ENCODE measurements at places on chromosomes 6 and 20.

GRCh38 chr6:12369781-12370262 is 79.7 kb downstream of the EDN1 start:
- DNase-seq, result no peak

DNA sequence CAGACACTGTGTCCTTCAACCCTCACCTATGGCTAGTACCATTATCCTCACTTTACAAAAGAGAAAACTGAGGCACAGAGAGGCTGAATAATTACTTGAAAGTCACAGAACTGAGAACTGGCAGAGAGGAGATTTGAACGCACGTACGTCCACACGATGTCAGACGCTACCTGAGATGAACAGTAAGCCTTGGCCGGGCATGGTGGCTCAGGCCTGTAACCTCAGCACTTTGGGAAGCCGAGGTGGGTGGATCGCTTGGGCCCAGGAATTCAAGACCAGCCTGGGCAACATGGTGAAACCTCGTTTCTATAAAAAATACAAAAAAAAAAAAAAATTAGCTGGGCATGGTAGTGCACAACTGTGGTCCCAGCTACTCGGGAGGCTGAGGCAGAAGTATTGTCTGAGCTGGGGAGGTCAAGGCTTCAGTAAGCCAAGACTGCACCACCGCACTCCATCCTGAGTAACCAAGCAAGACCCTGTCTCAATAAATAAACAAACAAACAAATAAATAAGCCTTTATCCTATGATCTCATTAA is 20.5 kb downstream of the GMDS start:
- no peak for DNase-seq

GRCh38 chr6:163386329-163386908 is 28.1 kb upstream of the QKI start:
- no peak for DNase-seq

- no peak for DNase-seq
Measured at GRCh38 chr6:54493138-54493537, 184.9 kb downstream of the TINAG start.

DNA sequence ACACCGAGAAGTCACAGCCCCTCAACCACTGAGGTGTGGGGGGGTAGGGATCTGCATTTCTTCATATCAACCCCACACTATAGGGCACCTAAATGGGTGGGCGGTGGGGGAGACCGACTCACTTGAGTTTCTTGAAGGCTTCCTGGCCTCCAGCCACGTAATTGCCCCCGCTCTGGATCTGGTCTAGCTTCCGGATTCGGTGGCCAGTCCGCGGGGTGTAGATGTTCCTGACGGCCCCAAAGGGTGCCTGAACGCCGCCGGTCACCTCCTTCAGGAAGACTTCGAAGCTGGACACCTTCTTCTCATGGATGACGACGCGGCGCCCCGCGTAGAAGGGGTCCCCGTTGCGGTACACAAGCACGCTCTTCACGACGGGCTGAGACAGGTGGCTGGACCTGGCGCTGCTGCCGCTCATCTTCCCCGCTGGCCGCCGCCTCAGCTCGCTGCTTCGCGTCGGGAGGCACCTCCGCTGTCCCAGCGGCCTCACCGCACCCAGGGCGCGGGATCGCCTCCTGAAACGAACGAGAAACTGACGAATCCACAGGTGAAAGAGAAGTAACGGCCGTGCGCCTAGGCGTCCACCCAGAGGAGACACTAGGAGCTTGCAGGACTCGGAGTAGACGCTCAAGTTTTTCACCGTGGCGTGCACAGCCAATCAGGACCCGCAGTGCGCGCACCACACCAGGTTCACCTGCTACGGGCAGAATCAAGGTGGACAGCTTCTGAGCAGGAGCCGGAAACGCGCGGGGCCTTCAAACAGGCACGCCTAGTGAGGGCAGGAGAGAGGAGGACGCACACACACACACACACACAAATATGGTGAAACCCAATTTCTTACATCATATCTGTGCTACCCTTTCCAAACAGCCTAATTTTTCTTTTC is at the start of gene DCDC2:
TSS of gene DCDC2 (minus strand) at position 724 of the 883 bp plus-strand sequence. CDS start at position 415, 309 bp downstream.
- peak; percentile 17 for DNase-seq

DNA sequence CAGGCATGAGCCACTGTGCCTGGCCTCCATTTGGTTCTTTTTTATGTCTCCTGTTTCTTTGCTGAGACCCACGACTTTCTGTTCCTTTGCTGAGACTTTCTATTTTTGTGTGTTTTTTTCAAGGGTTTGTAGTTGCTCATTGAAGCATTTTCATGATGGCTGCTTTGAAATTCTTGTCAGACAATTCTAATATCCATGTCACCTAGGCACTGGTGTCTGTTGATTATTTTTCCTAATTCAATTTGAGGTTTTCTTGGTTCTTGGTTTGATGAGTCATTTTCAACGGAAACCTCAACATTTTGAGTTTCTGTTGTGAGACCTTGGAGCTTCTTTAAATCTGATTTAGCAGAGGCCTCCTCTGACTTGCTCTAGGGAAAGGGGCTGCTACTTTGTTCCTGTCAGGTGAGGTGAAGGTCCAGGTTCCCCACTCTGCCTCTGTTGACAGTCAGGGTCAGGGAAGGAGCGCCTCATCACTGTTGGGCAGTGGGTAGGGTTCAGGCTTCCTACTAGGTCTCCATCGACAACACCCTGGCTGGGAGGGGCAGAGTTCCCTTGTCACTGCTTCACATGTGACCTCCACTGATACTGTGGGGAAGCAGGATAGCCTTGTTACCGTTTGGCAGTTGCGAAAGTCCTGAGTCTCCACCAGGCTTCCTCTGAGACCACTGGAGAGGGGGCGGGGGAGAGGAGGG is 67.2 kb upstream of the RNF24 start:
- peak; percentile 92 for DNase-seq

GRCh38 chr6:87494761-87495422 is 22.1 kb downstream of the SLC35A1 start:
- no peak for DNase-seq

GRCh38 chr20:58497076-58497641 is 18.0 kb downstream of the APCDD1L start:
- DNase-seq, result no peak

DNA sequence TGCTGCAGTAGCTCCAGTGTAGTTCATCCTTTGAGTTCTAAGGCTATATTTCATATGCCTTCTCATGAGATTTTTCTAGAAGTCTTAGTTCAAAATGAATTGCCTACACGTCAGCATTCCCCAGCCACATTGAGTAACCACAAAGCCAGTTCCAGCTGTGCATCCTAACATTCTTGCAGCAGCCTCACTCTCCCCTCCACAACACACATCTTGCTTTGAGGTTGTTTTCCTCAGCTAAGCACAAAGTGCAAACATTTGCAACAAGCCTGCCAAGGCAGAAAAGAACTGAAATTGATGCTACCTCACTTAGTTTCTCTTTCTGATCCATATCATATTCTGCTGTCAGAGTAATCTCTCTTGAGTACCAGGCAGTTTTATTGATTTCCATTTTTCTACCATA is 160.7 kb upstream of the KCNQ5 start:
- DNase-seq, result no peak

GRCh38 chr20:51183451-51183850 is 160.5 kb upstream of the KCNG1 start:
- no peak for DNase-seq

- DNase-seq, result no peak
Measured at GRCh38 chr6:15551798-15552197, 111.0 kb downstream of the DTNBP1 start.

DNA sequence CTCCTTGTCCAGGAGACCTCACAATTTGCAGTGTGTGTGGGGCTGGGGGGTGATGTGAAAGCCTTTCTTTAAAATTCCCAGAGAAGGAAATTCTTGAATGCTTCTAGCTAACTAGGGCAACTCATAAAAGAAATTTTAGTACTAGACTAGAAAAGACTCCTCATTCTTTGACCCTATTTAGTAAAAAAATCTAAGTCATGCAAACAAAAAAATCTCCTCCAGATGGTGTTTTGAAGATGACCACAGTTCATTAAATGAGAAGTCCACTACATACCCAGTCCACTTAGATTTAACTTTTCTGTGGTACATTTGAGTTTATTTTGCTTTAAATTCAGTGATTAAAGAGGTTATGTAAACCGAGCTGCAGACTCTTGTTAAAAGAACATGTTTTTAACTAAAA is 67.5 kb downstream of the NDUFAF5 start:
- DNase-seq, result no peak

DNA sequence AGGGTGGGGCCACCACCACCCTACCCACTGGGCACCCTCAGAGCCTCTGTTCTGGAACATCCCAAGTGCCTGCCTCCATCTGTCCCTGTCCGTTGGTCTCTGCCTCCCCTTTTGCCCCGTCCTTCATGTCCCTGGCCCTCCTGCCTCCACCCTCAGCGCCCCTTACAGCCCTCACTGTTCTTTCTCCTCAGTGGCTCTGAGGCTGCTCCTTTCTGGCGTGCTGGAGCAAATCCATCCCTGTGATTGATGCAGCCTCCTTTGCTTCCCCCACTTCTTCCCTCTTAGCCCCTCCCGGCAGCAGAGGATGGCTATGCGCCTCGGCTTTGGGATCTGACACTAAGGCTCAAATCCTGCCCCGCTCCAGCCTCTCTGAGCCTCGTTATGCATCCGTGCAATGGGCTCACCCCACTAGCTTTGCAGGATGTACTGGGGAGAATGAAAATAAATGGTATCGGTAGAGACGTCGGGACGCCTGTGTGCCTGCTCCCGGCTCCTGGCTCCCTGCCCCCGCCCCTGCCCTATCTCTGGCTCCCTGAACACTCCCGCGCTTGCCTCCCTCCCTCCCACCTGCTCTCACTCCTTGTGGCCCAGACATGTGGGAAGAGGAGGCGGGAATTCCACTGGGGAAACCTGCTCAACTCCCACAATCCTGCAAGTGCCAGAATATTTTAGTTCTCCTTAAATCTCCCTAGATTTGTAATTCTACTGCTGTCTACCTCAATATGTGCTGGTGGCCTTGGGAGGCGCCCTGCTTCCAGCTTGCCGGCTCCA is 13.1 kb downstream of the VSTM2L start:
- no peak for DNase-seq

- DNase-seq, result no peak
Measured at GRCh38 chr6:122429323-122429722, 29.9 kb downstream of the HSF2 start.

DNA sequence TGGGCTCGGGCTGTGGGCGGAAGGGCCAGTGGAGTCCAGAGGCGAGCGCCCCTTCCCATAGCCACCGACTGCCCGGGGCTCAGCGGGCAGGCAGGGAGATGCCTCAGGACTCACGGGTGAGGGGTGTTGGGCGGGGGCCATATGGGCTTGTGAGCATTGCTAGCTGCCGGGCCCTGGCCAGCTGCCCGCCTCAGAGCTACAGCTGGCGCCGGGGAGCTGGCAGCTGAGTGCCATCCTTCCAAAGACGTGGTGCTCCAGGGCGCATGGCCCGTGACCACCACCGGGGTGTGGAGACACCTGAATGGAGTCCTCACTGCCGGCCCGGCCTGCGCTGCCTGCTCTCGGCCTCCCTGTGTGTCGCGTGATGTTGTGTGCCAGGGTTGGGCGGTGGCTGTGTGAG is 10.6 kb upstream of the RBBP8NL start:
- no peak for DNase-seq

GRCh38 chr20:15925376-15925775 is 647.9 kb downstream of the KIF16B start:
- no peak for DNase-seq

DNA sequence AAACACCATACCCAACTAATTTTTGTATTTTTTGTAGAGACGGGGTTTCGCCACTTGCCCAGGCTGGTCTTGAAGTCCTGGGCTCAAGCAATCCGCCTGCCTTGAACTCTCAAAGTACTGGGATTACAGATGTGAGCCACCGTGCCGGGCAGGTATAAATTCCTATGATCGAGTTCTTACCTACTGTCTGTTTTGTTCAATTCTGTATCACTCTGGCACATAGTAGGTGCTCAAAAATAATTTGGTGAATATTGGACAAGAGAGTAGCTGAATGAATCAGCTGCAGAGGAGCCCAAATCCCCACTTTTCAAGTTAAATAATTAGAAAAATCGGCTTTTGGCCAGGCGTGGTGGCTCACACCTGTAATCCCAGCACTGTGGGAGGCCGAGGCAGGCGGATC is 13.7 kb upstream of the ZMYND8 start:
- DNase-seq, result no peak

- no peak for DNase-seq
Measured at GRCh38 chr20:55329108-55329507, 676.2 kb downstream of the CBLN4 start.

DNA sequence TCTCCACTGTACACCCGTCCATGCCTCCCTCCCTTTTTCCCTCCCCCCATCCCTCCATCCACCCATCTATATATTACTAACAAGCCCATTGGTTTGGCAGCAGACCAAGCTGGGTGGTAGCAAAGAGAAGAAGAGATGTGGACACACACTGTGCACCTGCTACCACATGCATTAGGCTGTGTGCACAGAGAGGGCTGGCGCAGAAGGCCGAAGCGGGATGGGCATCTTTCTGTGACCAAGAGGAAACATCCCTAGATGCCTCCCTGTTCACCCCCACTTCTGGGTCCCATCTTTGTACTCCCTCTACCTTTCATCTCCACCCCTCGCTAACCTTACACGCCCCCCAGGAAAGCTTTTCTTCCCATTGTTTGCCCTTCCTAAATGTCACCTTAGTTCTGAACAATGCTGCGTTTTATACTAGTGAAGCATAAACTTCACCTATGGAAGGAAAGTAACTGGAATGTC is 64.9 kb upstream of the AFDN start:
- DNase-seq, result no peak

DNA sequence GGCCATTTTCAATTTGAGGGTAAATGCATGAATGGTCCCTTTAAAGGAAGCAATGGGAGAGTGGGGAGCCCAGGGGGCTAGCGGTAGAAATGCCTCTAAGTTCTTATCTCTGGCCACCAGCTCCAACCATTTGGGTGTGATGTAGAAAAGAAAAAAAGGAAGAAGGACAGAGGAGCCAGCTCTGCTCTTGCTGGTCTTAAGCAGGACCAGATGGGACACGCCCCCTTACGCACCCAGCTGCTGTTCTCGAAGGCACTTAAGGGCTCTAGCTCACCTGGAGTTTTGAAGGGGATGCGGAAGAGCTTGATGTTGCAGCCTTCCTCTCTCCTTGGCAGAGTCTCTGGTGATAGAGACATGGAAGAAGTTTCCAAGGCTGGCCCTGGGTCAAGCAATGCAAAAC is 59.5 kb upstream of the RNF144B start:
- no peak for DNase-seq

DNA sequence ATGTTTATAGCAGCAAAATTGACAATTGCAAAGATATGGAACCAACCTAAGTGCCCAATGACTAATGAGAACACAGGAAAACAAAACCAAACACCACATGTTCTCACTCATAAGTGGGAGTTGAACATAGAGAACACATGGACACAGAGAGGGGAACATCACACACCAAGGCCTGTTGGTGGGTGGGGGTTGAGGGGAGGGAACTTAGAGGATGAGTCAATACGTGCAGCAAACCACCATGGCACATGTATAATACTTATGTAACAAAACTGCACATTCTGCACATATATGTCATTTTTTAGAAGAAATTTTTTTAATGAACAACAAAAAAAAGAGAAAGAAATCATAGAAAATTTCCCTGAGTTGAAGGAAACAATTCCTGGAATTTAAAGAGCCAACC is 3.9 kb downstream of the EPM2A start:
- no peak for DNase-seq

All from T-helper 1 cell (primary cell).